ENCODE measurements at places on chromosomes 6 and 20. TPM values are rescaled to one million over a fixed set of nuclear protein-coding genes. Genes with fewer than 3 reads are reported as not detected.

The CCN5 gene
- total RNA-seq: not detected

The DUSP22 gene
- total RNA-seq: 25.5 TPM

The ZBTB22 gene
- 8.1 TPM for total RNA-seq

The TOP1 gene
- total RNA-seq: 98.5 TPM

The DDX43 gene
- not detected for total RNA-seq

DNA sequence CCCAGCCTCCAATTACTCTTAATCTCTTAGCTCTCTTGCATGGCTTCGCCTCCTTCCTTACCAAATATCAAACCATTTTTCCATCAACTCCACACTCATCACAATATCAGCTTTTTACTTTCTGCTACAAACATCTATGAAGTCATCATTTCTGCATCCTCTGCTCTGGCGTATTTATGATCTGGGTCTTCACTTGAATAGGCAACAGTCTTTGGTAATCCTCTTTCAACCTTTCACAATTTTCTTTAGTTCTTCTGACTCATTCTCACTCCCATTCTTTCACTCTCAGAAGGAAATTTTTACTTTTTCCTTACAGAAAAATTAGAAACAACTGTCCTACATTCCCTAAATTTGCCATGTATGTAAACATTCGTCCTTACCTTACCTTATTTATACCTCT, 522.4 kb downstream of the HDGFL1 start:
- no peak for DNase-seq

DNA sequence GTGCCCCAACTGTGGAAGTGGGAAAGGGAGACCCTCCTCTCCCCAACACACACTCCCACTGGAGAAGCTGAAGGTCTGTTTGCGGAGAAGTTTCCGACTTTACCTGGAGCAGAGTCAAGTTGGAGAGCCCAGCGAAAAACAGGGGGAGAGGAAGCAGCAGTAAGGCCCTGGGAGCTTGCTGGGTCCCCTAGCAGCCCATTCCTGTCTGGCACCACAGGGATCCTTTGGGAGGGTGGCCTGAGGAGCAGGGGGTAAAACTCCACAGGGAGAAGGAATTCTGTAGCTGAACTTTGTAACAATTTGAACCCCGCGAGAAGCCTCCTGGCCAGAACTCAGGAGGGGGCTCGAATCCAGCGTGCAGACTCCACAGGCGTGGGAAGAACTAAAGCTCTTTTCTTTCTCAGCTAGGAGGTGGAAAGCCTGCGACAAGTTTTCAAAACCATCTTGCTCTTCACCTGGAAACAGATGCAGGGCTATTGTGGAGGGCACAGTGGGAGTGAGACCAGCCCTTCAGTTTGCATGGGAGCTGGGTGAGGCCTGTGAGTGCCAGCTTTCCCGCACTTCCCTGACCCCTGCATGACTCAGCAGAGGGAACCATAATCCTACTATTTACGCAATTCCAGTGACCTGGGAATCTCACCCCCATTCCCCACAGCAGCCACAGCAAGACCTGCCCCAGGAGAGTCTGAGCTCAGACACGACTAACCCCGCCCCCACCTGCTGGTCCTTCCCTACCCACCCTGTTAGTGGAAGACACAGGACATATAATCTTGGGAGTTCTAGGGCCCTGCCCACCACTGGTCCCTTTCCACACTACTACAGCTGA, 25.8 kb downstream of the SERPINB9 start:
- no peak for DNase-seq

DNA sequence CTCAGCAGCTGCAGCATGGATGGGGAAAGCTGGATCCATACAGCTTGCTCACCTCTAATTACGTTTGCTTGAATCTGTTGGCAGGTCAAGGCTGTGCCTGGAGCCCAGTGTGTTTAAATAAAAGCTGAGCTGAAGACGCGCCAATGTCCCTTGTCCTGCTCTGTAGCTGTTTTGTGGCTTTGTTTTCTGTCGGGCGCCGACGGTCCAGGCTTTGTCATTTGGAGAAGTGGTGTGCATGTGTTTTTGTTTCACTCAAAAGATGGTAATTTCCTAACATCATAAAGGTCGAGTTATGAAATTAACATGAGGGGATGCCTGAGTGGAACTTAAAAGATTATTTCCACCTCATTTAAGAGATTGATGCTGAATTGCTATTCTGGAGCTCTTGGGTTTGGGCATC, 107.6 kb downstream of the SLC24A3 start:
- no peak for DNase-seq

DNA sequence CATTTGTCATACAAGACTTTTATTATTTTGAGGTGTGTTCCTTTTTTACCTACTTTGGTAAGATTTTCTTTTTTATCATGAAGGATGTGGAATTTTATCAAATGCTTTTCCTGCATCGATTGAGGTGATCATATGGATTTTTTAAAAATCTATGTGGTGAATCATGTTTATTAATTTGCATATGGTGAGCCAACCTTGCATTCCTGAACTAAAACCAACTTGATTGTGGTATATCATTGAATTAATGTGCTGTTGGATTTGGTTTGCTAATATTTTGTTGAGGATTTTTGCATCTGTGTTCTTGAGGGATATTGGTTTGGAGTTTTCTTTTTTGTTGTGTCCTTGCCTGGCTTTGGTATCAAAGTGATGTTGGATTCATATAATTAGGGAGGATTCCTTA, 848.1 kb upstream of the EYS start:
- DNase-seq: no peak

- no peak for DNase-seq
Measured at GRCh38 chr20:11437611-11438380, 479.9 kb upstream of the BTBD3 start.

DNA sequence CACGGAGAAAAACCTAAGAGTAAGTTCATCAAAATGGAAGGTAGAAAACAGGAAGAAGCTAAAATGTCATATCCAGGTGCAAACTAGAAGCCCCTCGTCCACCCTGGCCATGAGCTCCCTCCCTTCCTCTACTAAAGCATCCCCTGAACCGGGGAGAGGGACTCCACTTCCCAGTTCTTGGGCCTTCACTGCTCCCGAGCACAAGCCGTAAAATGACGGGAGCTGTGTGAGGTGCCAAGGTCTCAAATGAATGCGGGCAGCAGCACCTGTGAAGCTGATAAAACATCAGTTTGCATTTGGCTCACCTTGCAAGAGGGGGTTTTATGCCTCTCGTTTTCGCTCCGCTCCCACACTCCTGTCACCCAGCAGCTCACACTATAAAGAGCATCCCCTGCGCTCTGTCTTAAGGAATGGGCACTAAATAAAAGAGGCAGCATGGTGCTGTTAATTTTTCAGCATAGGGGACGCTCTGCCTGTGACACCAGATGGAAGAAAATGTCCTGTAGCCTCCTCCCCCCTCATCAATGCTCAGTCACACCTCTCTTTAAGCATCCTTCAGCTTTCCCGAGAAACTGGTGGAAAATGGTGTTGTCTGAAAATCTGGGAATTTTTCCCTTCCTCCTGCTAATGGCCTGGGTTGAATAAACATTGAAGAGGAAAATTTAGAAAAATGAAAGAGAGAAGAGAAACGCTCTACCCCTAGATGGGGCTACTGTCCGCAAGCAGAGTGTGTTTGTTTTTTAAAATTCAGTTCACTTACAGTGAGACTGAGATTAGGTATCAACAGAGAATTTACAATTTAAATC, 563.0 kb upstream of the AGPAT4 start:
- DNase-seq: no peak

DNA sequence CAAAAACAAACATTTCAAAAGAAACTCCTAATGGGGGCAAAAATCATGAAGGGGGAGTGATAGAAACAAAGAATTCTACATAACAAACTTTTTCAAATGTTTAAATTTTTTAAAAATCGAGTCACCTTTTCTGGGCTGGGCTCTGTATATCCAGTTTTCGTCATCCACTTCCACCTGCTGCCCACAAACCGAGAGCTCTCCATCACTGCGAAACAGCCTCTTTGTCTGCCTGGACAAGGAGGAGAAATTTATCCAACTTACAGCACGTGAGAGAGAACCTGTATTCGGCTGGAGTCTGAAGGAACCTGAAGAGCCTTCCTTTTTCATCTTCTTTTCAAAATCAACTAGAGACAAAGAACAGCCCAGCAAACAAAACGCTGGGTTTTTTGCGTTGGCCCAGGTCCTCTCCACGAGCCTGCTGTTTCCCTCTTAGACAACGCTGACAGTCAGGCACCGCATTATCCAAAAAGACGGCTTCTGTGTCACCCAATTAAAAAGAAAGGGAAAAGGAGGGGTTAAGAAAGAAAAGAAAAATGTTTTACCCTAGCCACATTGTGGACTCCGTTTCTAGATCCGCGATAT, 72.4 kb upstream of the NHSL1 start:
- DNase-seq: no peak

DNA sequence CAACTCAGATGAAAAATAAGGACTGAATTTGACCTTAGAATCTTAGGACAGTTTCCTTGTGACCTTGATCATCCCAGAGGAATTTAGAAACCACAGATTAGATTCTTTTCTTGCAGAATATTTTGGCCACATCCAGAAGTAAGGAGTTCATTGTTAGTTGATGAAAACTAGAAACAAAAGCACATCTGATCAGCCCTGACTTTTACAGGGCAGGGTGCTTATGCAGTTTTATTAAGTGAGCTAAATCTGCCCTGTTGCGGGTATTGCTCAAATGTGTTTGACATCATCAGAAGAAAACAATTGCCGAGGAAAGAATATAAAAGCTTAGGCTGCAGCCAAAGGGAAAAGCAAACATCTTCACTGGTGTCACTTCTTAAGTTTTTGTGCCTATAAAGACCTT, 100.8 kb downstream of the MTFR2 start:
- no peak for DNase-seq

DNA sequence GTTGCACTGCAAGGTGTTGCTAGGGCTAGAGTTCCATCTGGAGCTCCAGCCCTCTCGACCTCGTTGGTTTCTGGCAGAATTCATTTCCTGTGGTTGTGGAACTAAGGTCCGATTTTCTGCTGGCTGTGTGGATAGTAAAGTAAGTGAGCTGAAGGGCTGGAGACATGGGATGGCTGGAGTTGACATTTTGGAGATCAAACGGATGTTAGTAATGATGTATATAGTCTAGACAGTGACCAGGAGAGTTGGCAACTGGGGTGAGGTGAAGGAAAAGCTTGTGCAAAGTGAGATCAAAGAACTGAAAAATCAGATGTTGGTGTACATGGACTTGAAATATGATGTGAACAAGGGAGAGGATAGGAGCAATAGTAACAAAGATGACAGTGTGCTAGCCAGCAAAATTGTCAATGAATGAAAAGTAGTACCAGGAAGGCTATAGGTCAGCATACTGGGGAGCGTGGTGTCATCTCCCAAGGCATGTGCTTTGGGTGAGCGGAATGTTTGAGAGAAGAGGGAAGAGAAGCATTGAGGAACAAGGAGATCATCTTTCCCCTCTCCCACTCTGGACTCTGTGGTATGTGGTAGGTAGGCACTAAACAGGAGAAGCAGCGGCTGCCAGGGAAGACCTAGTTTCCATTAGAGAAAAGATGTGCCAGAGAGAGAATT, 7.8 kb downstream of the QRSL1 start:
- DNase-seq: no peak

DNA sequence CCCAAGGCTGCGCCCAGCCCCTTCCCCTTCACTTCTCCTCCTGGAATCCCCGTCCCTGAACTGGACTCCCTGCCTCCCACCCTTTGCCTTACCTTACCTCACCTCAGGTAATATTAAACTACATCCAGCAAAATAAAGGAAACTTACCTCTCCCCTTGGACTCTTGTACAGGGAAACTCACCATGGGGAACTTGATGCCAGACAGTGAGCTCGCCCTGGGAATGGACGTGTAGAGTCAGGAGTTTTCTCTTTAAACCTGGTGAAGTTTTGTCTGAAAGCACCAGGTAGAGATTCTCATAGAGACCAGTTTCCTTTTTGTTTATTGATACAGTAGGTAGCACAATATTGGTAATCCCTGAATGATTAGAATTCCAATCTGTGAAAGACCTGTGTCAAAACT, 544 bp upstream of the HLA-C start:
- DNase-seq: no peak

DNA sequence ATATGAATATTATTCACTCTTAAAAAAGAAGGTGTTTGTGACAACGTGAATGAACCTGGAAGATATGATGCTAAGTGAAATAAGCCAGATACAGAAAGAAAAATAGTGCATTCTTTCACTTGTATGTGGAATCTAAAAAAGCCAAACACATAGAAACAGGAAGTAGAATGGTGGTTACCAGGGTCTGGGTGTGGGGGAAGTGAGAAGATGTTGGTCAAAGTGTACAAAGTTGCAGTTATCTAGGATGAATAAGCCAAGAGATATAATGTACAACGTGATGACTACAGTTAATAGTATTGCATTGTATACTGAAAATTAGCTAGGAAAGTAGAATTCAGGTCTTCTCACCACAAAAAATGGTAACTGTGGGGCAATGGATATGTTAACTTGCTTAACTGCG, 151.1 kb upstream of the HCRTR2 start:
- DNase-seq: no peak

DNA sequence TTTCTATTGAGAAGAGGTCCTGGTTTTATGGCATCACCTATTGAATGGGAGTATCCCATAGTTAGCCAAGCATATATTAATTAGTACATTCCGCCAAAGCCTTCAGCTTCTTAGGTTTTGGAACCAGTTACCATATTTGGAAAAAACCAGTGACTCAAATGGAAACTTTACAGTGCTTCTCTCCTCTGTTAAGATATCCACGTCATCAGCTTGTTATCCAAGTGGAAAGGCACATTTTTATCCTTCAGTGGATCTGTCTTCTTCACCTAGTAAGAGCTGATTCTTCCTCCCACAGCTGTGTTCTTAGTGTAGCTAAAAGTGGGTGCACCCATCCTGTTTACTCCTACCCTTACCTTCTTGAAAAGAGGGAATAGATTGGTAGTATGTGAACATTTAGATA, 34.5 kb downstream of the TPD52L1 start:
- DNase-seq: no peak

DNA sequence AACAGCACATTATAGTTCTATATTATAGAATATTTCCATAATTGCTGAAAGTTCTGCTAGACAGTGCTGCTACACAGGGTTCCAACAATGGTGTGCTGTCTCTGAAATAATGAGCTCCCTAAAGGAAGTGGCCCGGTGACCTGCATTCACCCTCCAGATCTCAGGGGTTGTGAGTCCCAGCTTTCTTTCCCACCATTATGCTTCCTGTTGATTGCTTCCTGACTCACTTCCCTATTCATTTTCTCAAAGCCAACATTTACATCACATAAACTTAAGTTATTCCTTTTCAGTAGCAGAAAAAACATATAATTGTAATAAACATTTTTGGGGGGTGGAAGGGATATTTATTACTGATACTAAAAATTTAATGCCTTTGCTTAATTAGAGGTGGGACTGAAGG, 12.9 kb upstream of the CCN6 start:
- no peak for DNase-seq

All from H9 (cell line).